ENCODE measurements at places on chromosomes 3 and 15.

DNA sequence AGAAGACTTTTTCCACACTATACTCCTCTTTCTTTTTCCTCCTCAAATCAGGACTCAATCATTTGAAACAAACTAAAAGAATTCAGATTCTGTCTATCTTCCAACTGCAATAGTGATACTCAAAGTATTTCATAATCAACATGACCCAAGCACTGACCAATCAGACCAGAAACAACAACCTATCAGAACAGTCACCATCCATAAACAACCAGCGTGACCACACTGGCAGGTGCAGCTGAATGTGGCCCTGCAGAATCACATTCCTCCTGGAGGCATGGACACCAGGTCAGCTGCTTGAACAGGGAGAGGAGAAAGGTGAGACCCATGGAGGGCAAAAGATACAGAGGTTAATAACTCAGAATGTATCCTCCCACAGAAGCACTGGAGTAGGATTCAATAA, 13.3 kb downstream of the HRG start:
- DNase-seq, result no peak

GRCh38 chr3:45960289-45960688, 17.0 kb downstream of the CXCR6 start:
- DNase-seq, result no peak

DNA sequence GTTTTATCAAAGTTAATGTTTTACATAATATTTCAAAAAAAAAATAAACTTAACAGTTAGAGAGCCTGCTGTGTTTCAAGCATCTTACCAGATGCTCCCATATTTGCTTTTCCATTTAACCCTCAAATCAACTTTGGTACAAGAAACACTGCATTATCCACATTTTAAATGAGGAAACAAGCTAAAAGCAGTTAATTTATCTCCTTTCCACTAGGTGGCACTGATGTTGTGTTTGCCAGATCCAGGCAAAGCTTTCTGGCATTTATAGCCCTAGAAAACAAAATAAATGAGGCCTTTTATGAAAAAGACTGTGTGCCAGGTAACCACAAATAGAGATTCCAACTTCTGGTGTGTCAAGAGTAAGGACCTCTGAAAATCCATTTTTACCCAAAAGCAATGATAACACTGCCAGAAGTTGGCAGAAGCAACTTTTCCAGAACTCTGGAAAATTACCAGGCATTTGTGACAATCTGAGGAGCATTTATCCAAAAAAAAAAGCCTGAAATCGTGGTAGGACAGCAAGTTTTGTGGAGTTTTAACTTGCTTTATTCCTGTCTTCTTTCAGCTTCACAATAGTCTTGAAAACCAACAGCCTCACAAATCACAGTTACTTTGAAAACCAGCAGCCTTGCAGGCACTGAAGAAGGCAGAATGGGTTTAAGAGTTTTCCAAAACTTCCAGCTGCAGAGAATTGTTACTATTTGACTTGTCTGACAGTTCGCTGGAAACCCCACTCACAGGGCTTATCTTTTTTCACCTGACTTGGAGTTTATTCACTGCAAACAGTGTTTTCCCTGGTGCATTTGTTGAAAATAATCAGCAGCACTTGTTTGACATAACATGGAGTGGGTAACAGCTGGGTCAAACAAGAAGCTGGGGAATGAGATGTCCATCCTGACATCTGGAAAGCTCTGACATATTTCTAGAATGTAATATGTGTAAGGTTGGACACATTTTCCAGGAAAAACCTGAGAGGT, 9.2 kb downstream of the FAM162A start:
- DNase-seq, result peak; percentile 52

- no peak for DNase-seq
Measured at GRCh38 chr15:98786717-98787116, 138.4 kb downstream of the IGF1R start.

GRCh38 chr3:126438186-126438585, 37.5 kb downstream of the ZXDC start:
- DNase-seq, result no peak

GRCh38 chr3:105158286-105158685, 208.4 kb upstream of the ALCAM start:
- DNase-seq, result no peak
